ENCODE measurements at places on chromosomes 1 and 21. TPM values are rescaled to one million over a fixed set of nuclear protein-coding genes. Genes with fewer than 3 reads are reported as not detected.

GRCh38 chr1:48228156-48228555 is 5.6 kb downstream of the SLC5A9 start:
- H3K27me3 ChIP-seq, result peaks cover 17% of the 10 kb centered on the region
- peak; percentile 21 for DNase-seq
- H3K4me3 ChIP-seq, result no peak overlapping the region
- no peaks in the 10 kb centered on the region for H3K36me3 ChIP-seq

DNA sequence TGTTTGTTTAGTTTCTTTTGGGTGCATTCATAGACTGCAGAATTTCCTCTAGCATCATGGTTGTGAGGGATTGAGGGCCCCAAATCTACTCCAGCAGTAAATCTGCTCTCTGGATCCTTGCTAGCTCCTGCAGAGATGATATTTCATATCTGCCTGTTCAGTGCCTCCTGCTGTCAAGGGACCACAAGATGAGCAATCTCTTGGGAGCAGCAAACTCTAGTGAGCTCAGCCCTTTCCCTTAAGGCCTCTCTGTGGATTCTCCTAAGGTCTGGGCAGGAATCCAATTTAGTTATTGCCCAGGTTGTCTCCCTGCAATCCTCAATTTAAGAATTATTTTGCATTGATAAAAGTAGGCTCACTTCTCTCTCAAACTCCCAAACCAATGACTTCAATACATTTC is 76.9 kb downstream of the RGS18 start:
- DNase-seq, result no peak
- H3K4me1 ChIP-seq, result no peaks in the 10 kb centered on the region
- H3K27me3 ChIP-seq, result no peaks in the 10 kb centered on the region

- peaks cover 30% of the 10 kb centered on the region for H3K36me3 ChIP-seq
- H3K4me3 ChIP-seq, result peak overlapping the region; percentile 15
- H3K4me1 ChIP-seq, result peaks cover 44% of the 10 kb centered on the region
- peak overlapping the region; percentile 37 for H3K27ac ChIP-seq
- no peaks in the 10 kb centered on the region for H3K27me3 ChIP-seq
- DNase-seq, result no peak
Measured at GRCh38 chr1:45335855-45336324, 4.1 kb upstream of the TOE1 start.

DNA sequence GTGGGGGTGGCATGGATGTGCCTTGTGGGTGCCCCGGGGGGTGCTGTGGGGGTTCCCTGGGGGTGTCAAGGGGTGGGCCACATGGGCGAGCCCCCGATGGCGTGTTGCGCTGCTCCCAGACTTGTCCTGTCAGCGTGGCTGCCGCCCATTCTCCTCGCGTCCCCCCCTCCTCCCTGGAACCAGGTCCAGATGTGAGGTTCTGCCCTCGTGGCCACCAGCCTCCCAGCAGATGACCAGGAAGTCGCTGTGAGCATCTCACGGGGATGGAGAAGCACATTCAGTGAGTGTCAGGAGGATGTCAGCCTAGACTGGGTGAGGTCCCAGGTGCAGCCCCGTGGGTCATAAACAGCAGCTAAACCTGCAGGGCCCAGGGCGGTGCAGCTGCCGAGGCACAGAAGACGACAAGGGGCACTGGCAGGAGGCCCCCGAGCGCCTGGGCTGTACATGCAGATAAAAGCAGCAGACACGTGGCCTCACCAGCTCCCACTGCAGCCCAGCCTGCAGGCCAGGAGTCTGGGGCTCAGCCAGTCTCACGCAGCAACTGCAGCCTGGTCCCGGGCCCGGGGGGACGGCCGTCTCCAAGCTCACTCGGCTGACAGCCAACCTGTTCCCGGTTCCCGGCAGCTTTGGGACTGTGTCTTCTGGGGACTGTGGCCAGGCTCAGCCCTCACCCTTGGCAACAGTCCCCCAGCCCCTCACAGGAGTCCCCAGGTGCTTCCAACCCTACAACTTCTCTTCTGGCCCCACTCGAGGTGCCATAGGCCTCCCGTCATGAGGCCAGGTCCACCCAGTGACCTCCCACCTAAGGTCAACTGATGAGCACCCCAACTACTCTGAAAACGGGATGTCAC is 17.5 kb upstream of the COL6A2 start:
- H3K4me1 ChIP-seq, result no peaks in the 10 kb centered on the region
- DNase-seq, result no peak
- no peak overlapping the region for H3K27ac ChIP-seq
- H3K36me3 ChIP-seq, result peaks cover 5% of the 10 kb centered on the region
- H3K27me3 ChIP-seq, result peaks cover 29% of the 10 kb centered on the region

- no peak for DNase-seq
- peaks cover 31% of the 10 kb centered on the region for H3K4me1 ChIP-seq
- H3K27ac ChIP-seq, result no peak overlapping the region
- H3K27me3 ChIP-seq, result no peaks in the 10 kb centered on the region
- H3K36me3 ChIP-seq, result no peaks in the 10 kb centered on the region
Measured at GRCh38 chr1:66313429-66313828, 220.5 kb upstream of the SGIP1 start.

DNA sequence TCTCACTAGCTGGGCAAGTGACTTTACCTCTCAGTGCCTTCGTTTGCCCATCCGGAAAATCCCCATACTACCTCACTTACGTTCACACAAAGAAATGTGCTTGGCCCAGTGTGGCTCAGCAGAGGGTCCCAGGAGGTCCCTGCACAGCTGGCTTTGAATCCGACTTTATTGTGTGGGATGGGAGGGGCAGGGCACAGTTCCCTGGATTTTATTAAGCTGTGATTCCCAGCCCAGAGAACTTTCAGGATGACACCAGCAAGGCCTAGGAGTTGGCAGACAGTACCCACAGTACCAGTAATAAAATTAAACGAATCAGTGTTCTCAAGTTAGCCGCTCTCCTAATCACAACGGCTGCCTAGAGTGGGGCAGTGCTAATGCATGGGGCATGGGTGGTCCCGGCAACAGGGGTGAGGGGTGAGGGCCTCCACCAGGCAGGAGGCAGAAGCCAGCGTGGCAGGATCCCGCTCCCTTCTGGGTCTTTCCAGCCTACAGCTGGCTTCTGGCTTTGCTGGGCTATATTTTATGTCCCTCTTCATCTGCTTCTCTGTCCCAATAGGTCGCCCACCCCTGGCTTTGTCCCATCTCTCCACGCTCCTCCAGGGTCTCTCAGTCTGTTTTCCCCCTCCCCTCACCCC is 74.9 kb downstream of the VWA5B1 start:
- H3K27ac ChIP-seq, result no peak overlapping the region
- no peaks in the 10 kb centered on the region for H3K36me3 ChIP-seq
- H3K27me3 ChIP-seq, result peaks cover 55% of the 10 kb centered on the region
- DNase-seq, result no peak
- peaks cover 8% of the 10 kb centered on the region for H3K4me1 ChIP-seq

DNA sequence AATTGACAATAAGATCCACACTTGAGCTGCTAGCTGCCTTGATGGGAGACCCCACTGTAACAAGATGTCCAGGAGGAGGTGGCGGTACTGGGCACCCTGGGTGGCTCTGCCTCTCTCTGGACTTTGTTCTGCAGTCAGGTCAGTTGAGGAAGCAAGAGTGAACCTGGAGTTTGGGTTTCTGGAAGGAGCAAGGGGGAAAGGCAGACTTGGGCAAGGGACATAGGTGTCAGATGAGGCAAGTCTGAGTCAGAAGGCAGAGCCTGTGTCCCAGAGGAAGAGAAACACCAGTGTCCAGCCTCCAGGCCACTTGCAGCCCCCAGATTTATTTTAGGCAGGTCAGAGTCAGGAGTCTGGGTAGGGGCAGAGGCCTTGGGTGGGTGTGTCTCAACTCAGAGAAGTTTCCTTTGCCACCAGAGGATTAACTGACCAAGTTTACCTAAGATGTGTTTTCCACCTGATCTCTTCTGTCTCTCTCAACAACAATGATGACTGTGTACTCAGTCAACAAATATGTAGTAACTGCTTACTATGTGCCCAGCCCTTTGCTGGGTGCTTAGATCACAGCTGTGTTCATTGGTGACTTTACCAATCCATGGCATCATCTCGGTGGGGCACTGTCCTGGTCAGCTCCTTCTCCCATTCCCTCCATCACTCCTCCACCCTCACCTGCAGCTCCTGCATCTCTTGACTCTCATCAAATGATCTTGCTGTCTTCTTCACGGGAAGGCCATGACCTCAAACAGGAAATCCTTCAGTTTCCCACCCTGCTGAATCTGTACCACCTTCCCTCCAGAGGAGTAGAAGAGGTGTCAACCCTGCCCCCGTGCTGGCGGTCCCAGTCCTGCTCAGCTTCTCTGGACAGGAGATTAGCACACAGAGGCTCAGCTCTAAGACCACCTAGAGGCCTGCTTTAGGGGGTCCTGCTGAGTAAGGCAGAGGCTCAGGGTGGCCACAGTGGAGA is 36.6 kb downstream of the ELF3 start:
- DNase-seq, result peak; percentile 62
- peak overlapping the region; percentile 99 for H3K27ac ChIP-seq
- H3K27me3 ChIP-seq, result no peaks in the 10 kb centered on the region
- H3K4me1 ChIP-seq, result peaks cover 75% of the 10 kb centered on the region
- H3K4me3 ChIP-seq, result peak overlapping the region; percentile 57

GRCh38 chr1:36419140-36419539 is 21.4 kb upstream of the LSM10 start:
- H3K27ac ChIP-seq, result no peak overlapping the region
- no peak overlapping the region for H3K4me3 ChIP-seq
- no peak for DNase-seq

DNA sequence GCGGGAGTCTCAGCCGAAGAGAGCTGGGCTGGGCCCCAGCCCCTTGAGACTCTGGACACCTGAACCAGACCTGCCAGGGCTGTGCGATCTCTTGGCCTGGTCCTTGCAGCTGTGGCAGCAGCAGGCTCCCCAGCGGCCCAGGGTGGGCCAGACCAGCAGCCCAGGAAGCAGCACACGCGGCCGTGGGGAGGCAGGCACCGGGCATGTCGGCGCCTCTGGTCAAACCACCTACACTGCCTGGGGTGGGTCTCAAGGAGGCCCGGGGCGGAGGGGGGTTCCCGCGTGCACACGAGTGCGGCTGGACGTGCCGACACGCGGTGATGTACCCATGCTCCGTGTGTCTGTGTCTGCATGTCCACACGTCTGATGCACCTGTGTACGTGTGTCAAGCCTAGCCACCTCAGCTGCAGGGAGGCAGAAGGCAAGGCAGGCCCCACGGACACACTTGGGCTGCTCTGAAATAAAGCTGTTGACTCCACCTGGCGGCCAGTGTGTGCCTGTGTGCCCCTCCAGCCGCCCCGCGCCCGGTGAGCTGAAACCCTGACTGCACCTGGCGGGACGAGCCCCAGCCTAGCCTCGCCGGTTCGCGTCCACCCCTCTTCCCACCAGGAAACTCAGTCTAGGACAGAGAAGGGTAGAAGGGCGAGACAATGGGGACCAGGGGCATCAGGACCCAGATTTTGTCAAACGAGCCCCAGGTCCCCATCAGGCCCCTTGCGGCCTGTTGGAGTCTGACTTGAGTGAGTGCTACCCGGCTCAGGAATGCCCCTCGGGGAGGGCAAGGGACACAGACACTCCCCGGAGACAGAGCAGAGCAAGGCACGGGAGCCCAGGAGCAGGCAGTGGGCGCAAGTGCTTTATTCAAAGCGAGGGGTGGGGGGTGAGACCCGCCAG is 11.6 kb downstream of the SCNN1D start:
- H3K4me3 ChIP-seq, result no peak overlapping the region
- H3K36me3 ChIP-seq, result peaks cover 22% of the 10 kb centered on the region
- no peak overlapping the region for H3K27ac ChIP-seq
- no peaks in the 10 kb centered on the region for H3K27me3 ChIP-seq
- DNase-seq, result peak; percentile 82

DNA sequence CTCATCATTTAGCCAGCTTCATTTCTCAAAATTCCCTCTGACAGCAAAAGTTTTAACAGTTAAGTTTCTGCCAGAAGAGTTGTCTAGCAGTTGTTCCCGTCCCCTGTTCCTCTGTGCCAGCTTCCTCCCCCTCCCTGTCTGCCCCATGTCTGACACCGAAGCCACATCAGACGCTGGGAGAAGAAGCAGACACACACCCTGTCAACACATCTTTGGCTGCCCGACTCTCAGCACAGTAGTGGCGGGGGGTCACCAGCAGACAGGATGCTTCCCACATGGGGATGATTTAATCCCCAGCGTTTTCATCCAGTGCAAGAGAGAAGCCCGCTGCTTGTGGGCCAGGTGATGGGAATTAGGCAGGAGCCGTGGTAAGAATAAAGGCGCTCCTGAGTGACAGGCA is 379.4 kb upstream of the RUNX1 start:
- H3K27ac ChIP-seq, result no peak overlapping the region
- no peaks in the 10 kb centered on the region for H3K36me3 ChIP-seq
- H3K4me1 ChIP-seq, result no peaks in the 10 kb centered on the region

- H3K4me3 ChIP-seq, result no peak overlapping the region
- H3K27ac ChIP-seq, result no peak overlapping the region
- no peaks in the 10 kb centered on the region for H3K27me3 ChIP-seq
- H3K4me1 ChIP-seq, result no peaks in the 10 kb centered on the region
- H3K36me3 ChIP-seq, result peaks cover 12% of the 10 kb centered on the region
Measured at GRCh38 chr1:112579801-112580510, 39.0 kb downstream of the ST7L start.

DNA sequence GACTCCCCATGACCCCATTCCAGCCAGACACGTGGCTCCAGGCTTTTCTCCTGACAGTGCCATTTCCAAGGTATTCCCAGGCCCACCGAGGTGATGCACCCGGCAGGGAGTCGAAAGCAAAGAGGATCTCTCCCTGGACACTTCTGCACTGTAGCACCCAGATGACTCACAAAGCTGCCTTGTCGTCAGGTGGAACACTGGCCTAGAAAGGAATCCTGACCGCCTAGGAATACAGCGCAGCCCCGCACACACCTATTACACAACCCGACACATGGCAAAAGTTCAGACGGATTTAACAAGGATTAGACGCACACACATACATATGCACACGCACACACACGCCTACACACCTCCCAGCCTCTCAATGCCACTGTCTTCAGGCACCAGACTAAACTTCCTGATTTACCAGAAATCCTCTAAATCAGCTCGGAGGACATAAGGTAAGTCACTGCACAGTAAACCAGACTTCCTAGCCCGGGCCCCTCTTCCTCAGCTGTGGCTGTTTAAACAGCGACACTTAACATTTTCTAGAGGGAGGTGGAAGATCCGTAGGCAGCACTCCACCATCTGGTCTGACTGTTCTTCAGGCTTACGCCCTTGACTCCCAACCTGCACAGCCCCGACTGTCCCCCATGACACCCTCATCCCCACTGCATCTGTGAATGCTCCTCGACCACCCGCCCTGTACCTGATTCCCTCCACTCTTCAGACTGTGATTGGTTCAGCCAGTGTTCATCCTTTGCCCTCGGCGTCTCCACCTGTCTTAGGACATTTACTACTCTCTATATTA is 12.7 kb downstream of the FAM89A start:
- no peak overlapping the region for H3K27ac ChIP-seq
- no peak overlapping the region for H3K4me3 ChIP-seq
- H3K4me1 ChIP-seq, result no peaks in the 10 kb centered on the region
- DNase-seq, result no peak

The AMIGO1 gene
- total RNA-seq, result 1.3 TPM

The ZNF593OS gene
- not detected for total RNA-seq

The DRAM2 gene
- 23.2 TPM for total RNA-seq
